HFF-Myc (cell line): ENCODE measurements at places on chromosomes 3 and 15.

- no peak for DNase-seq
Measured at GRCh38 chr3:129263161-129263910, 13.9 kb downstream of the COPG1 start.

DNA sequence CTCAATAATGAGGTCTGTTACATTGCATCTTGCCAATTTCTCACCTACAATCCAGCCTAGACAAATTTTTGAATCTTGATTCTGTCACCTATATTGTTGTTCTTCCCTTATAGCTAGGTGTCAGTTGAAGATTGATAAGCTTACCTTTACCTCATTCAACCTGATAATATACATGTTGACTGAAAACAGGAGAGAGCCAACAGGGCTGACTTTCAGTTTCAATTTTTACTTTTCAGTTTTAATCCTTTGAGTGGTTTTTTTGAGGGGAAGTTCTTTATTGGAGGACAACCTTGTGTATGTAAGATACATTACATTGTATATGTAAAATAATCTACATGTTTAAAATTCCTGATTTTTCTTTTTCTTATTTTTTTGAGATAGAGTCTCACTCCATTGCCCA, 5.8 kb downstream of the ATP13A5 start:
- DNase-seq = no peak

- DNase-seq = no peak
Measured at GRCh38 chr3:69052472-69052898, 352 bp upstream of the TMF1 start.

DNA sequence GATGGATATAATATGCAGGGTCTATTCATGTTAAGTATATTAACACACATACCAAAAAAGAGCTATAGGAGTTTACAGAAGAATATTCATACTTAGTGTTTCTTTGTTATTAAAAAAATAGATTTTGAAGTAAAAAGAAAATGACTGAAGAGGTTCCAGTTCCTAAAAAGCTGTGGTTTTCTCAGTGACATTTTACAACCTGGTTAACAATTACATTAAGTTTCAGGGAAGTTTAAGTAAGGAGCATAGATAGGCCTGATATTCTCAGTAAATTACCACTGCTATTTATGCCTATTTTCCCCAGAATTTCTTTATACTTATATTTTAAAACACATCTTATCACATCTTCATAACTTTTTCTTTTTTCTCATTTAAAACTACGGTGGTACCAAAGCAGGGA, 43.6 kb upstream of the SPTSSB start:
- DNase-seq = no peak

DNA sequence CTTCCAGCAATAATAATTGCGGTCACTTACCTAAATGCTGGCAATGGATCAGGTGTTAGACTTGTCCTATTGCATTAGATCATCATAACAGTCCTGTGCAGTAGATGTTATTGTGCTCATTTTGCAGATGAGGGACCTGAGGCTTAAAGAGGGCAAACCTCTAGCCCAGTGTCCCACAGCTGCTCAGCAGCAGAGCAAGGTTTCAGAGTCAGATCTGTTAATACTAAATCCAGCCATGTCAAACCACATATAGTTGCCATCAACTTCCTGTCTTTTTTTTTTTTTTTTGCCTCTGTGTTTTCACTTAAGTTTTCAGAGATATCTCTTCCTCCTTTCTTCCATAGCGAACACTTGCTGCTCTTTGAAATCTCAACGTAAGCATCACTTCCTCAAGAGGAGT, 12.1 kb downstream of the FEZF2 start:
- DNase-seq = no peak
